Activated CD4-positive, alpha-beta T cell treated with anti-CD3 and anti-CD28 coated beads, Interleukin-2, amount 10 ng/mL, durations not matched to agents 7 days and 5 days (primary cell): ENCODE measurements at places on chromosomes 4 and X. TPM values are rescaled to one million over a fixed set of nuclear protein-coding genes. Genes with fewer than 3 reads are reported as not detected.

DNA sequence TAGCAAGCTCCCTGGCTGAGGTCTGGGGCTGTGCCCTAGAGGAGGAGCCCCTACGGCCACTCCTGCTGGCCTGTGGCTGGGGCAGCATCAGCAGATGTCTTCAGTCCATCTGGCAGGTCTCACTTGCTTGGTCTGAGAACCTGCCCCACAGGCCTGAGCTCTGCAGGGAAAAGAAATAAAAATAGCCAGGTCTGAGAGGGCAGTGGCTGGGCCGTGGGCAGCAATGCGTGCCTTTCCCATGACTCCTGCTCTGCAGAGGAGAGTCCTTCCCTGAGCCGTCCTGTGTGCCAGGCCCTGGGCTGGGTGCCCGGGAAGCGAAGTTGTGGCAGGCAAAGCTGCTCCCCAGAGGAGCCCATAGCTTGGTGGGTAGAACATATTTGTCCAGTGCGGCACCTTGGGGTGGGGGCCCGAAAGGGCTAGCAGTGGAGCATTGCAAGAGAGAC lies 11.3 kb upstream of the KIAA0232 start:
- no peak for DNase-seq

- no peak for DNase-seq
Observed at GRCh38 chr4:55173580-55173979, 48.2 kb upstream of the KDR start.

- DNase-seq, result no peak
Observed at GRCh38 chrX:10397349-10397748, 223.0 kb downstream of the MID1 start.

GRCh38 chrX:56564921-56565840 lies 1.8 kb downstream of the UBQLN2 start:
- peak; percentile 5 for DNase-seq

- DNase-seq, result no peak
Observed at GRCh38 chr4:48275247-48275646, 5.6 kb upstream of the TEC start.

DNA sequence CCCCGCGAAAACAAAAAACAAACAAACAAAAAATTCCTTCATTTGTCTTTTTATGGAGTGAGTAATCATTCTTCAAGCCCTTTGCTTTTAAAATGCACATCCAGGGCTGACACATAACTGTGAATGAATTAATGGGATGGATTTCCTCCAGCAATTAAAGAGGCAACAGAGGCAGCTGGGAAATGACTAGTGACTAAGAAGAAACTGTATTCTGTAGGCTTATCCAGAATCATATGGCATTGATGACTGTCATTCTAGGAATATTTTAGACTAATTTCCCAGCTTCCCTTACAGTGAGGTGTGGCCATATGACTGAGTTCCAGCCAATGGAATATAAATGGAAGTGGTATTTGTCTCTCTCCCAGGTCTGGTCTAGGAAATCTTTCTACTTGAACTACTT lies 46.8 kb upstream of the PDE5A start:
- DNase-seq, result no peak

DNA sequence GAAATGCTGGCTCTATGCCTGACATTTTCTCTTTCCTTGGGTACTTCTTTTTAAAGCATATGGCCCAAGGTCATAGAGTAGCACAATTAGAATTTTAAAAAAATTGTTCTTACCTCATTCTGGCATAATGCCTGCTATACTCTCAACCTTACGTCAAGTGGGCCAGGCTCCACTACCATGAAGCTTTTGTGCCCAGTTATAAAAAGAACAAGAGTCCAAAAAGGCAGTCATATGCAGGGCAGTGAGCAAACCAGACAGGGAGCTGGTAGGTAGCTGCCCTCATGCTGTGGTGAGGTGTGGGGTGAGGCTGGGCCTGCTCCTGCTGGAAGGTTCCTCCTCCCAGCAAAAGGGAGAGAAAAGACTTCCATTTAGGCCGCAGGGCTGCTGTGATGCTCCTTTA lies 64.4 kb upstream of the UCP1 start:
- no peak for DNase-seq

GRCh38 chr4:6113641-6114040 lies 86.7 kb downstream of the JAKMIP1 start:
- no peak for DNase-seq

DNA sequence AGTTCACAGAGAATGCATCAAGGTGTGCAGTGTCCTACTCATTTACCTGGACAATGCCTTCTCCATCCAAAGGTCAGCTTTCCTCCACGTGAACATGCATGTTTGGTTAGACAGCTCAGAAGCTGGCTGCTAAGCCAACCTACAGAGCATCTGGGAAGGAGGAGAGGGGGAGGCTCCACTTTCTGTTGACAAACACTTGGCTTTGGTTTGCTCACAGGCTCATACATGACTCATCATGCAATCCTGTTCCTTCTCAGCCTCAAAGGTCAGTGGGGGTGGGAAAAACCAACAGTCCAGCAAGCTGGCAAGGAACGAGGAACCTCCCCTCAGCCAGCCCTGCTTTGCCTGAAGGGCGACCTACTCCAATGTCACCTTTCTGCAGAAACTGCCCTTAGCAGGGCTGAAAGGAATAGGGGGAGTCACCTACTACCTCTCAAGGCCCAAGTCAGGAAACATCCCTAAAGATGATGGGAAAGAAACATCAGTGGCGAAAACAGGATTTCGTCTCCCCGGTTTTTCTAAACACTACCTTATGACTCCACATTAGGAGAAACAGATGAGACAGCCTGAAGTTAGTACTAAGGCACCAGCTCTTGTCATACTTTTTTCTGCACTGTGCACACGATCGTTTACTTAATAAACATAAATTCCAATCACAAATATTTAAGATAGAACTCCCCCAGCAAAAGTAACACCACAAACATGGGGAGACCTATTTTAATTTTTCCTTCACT lies 37.9 kb downstream of the RELL1 start:
- DNase-seq, result no peak

GRCh38 chr4:150960079-150960478 lies 55.0 kb downstream of the LRBA start:
- no peak for DNase-seq

GRCh38 chr4:189502841-189503435 lies 437.7 kb upstream of the FRG1 start:
- DNase-seq, result no peak

DNA sequence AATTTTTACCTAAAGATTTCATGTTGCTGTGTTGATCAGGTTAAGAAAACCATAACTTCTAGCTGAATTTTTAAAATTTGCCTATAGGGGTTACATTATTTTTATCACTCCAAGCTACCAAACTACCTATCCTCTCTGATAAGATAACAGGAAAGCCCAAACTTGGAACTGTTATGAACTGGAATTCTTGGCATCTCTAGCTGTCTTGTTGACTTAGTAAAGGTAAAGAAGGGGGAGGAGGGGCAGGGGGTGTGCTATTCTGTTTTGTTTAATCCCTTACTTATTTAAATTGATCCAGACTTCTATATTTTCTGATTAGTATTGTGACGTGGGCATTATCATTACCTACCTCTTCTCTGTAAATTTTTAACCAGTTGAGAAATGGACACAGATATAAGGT lies 54.7 kb downstream of the SLAIN2 start:
- DNase-seq, result no peak

GRCh38 chr4:109559625-109559982 lies 442 bp upstream of the MCUB start:
- DNase-seq, result peak; percentile 46

DNA sequence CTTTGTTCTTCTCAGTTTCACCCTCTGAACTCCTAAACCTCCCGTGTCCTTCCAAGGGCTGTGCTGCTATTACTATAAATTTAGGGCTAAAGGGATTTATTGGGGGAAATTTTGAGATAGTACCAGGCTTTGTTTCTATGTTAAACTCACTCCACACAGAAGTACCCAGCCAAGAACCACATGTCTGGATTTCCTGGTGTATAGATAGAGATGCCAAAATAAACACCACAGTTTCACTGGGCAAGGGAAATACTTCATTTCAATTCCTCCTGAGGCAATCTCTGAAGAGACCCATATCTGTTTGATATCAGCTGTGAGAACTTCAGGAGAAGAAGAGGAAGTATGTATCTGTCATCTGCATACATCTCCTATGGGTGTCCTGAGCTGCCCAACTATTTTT lies 21.7 kb upstream of the CLNK start:
- DNase-seq, result no peak

GRCh38 chr4:152894673-152895072 lies 41.5 kb upstream of the FHDC1 start:
- no peak for DNase-seq

- no peak for DNase-seq
Observed at GRCh38 chr4:80185787-80186548, 11.3 kb upstream of the PRDM8 start.

GRCh38 chrX:100085846-100086245 lies 324.2 kb downstream of the PCDH19 start:
- DNase-seq, result no peak

- DNase-seq, result no peak
Observed at GRCh38 chrX:1741816-1742394, 127.0 kb downstream of the ASMT start.

DNA sequence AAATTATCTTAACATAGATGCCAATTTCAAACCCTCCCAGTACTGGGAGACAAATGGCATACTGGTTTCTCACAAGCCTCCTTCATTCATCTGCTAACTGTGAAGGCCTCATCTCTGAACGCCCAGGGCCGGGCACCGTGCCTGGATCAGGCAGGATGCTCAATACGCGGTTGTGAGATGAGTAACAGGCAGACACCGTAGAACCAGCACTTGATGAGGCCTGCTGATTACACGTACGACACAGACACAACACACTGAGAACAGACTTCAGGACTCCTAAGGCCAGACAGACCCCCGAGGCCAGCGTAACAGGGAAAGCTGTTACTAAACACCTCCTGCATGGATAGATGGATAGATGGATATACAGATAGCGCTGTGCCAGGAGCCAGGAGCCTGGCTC lies 154.6 kb downstream of the AFAP1 start:
- no peak for DNase-seq

DNA sequence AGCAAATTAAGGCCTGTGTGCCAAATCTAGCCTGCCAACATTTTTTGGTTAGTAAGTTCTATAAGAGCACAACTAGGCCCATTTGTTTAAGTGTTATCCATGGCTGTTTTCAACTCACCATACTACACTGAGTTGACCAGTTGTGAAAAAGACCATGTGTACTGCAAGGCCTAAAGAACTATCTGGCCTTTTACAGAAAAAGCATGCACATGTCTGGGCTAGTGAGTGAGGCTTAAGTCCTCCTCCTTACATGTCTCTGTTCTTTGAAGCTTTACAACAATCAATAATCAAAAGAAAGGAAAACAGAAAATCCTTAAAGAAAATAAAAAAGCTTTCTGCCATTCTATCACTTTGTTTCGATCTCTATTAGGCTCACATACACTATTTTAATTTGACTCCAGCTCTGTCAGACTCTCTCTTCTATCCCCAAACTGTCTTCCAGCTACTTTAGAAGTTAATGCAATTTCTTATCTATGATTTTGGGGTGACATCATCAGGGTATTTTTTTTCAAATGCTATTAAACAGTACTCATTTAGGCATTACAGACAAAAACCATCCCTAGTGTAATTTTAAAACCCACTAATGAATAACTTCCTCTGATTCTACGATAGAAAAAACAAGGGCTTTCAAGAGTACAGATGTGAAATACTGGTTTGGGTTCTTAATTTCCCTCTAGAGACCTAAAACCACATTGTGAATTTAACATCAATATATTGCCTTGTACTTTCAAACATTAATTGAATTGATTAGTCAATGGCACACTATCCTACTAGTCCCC lies 161.8 kb downstream of the MAB21L2 start:
- DNase-seq, result no peak

SLC7A11 gene
- 2.2 TPM for total RNA-seq

TBX22 gene
- total RNA-seq, result not detected

DSPP gene
- not detected for total RNA-seq

ADH1A gene
- total RNA-seq, result not detected

ZRSR2 gene
- 16.5 TPM for total RNA-seq

GYPB gene
- not detected for total RNA-seq

ADGRL3 gene
- not detected for total RNA-seq

GBA3 gene
- not detected for total RNA-seq
